ENCODE measurements at places on chromosomes 2 and 18.

DNA sequence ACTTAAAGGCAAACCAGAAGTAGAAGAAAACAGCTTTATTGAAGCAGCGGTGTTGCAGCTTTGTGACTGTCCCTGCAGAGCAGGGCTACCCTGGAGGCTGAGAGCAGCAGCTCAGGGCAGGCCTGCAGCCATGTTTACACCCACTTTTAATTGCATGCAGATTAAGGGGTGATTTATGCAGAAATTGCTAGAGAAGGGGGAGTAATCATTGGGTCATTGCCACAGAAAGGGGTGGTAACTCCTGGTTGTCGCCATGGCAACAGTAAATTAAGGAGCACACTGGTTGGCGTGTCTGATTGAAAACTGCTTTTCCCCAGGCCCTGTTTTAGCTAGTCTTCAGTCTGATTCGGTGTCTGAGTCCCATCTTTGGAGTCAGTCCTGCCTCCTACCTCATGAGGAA is 195.4 kb upstream of the HDAC4 start:
- H3K27me3 ChIP-seq = no peaks in the 10 kb centered on the region
- no peak for DNase-seq
- H3K36me3 ChIP-seq = no peaks in the 10 kb centered on the region
- no peak overlapping the region for H3K4me3 ChIP-seq
- H3K4me1 ChIP-seq = no peaks in the 10 kb centered on the region
- H3K27ac ChIP-seq = no peak overlapping the region

DNA sequence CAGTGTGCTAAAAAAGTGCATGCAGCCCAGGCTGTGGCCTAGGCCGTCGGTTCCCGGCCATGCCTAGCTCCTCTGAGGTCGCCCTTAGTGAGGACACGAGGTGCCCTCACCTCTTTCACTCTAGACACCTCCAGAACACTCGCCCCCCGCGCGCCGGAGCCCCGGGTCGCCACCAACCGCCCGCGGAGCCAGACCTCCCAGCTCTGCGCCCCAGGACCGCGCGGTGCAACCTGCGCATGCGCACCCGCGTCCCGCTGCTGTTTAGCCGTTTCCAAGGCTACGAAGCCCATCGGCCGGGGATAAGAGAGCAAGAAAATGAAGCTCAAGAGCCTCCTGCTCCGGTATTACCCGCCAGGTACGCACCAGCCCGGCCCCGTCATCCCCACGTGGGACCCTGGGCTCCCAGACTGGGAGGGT is at the start of gene DAW1:
Gene DAW1, plus strand, starts transcription at position 257 of the 417 bp plus-strand sequence. Its CDS starts 59 bp downstream, at position 316.
- DNase-seq = peak; percentile 73
- H3K4me3 ChIP-seq = peak within 1 kb of the TSS; percentile 56
- peaks cover 37% of the 10 kb centered on the region for H3K4me1 ChIP-seq
- H3K27ac ChIP-seq = peak within 1 kb of the TSS; percentile 88

DNA sequence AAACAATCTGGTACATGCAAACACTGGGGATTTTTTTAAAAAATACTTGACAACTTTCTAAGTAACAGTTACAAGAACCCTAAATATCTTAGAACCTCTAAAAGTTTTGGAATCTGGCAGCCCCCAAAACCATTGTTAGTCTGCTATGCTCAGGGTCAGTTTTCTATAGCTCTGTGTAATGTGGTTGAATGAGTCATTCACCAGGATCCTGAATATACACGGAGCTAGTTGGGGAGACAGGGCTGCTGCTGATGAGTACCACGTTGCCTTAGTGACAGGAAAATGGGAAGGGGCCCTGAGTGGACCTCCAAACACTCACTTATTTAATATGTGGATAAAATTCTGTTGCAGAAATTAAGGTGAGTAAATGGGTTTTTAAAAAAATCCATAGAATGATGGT is 36.9 kb upstream of the TANC1 start:
- no peaks in the 10 kb centered on the region for H3K36me3 ChIP-seq
- H3K27ac ChIP-seq = no peak overlapping the region
- DNase-seq = no peak
- peaks cover 11% of the 10 kb centered on the region for H3K4me1 ChIP-seq

GRCh38 chr2:201915446-201915845 is 109.1 kb downstream of the CDK15 start:
- H3K36me3 ChIP-seq = no peaks in the 10 kb centered on the region
- no peak overlapping the region for H3K4me3 ChIP-seq
- H3K27me3 ChIP-seq = no peaks in the 10 kb centered on the region
- DNase-seq = no peak

- no peaks in the 10 kb centered on the region for H3K36me3 ChIP-seq
- peak; percentile 2 for DNase-seq
- no peak overlapping the region for H3K4me3 ChIP-seq
- H3K27ac ChIP-seq = no peak overlapping the region
Observed at GRCh38 chr2:237541243-237541642, 25.1 kb upstream of the PRLH start.

- H3K27ac ChIP-seq = no peak overlapping the region
- H3K36me3 ChIP-seq = no peaks in the 10 kb centered on the region
Observed at GRCh38 chr2:127536707-127537541, 1.4 kb downstream of the MYO7B start.

DNA sequence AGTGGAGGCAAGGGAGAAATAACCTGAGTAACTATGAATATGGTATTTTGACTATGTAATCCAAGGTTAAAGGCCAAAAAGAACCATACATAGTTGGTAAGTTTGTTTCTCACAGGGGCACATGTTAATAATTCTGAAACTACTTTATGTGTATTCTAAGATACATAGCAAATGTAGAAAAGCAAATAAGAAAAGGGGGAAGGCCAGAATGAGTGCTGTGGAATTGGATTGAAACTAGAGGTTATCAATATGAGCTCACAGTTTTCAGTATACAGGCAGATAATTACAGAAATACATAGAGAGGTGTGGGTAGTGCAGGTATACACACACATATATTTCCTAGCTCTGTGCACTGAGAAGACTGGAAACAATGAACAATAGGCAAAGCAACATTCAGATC is 13.7 kb downstream of the INO80C start:
- DNase-seq = no peak
- H3K4me1 ChIP-seq = peaks cover 49% of the 10 kb centered on the region
- H3K36me3 ChIP-seq = no peaks in the 10 kb centered on the region
- no peaks in the 10 kb centered on the region for H3K27me3 ChIP-seq
- H3K4me3 ChIP-seq = no peak overlapping the region

- H3K4me1 ChIP-seq = peaks cover 5% of the 10 kb centered on the region
- no peak for DNase-seq
- no peaks in the 10 kb centered on the region for H3K27me3 ChIP-seq
Observed at GRCh38 chr2:71045865-71046548, 22.4 kb upstream of the NAGK start.

GRCh38 chr18:49226243-49227000 is 234.0 kb downstream of the DYM start:
- no peaks in the 10 kb centered on the region for H3K36me3 ChIP-seq
- H3K27me3 ChIP-seq = no peaks in the 10 kb centered on the region
- H3K4me1 ChIP-seq = no peaks in the 10 kb centered on the region
- H3K4me3 ChIP-seq = no peak overlapping the region
- H3K27ac ChIP-seq = no peak overlapping the region
- DNase-seq = no peak

DNA sequence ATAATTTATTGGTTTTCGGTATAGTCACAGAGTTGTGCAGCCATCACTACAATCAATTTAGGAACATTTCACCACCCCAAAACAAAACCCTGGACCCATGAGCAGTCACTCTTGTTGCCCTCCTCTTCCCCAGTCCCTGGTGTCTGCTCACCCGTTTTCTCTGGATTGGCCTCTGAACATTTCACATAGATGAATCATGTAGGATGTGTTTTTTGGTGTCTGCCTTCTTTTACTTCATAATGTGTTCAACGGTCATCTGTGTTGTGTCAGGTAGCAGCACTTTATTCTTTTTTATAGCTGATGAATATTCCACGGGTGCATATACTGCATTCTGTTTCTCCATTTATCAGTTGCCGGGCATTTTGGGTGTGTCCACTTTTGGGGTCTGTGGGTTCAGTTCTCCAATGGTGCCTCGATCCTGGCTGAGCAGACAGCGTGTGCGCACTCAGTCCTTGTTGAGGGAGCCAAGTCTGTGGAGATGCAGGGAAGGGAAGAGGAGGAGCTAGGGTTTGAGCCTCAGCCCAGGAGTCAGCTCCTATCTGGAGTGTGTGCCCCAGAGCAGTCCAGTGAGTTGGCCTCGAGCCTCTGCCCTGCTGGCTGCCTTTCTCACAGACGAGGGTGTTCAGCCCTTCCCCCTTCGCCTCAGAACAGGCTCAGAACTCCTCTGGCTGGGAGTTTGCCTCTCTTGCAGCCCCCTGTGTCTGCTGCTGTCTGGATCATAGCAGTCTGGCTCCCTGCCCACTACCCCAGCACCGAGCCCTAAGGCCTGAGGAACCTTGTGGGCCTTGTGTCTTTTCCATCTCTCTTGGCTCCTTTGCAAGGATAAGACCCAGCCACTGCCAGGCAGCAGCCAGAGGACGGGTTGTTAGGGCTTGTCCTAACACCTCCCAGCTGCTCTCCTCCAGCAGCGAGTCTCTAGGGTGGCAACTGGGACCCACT is 18.0 kb downstream of the C2orf74 start:
- H3K27ac ChIP-seq = peak overlapping the region; percentile 32
- DNase-seq = no peak
- peaks cover 1% of the 10 kb centered on the region for H3K36me3 ChIP-seq
- peaks cover 16% of the 10 kb centered on the region for H3K4me1 ChIP-seq

- H3K27me3 ChIP-seq = no peaks in the 10 kb centered on the region
- no peaks in the 10 kb centered on the region for H3K36me3 ChIP-seq
- no peak overlapping the region for H3K4me3 ChIP-seq
- H3K27ac ChIP-seq = peak overlapping the region; percentile 66
- DNase-seq = peak; percentile 88
Observed at GRCh38 chr2:152200565-152201465, 25.3 kb upstream of the STAM2 start.

- no peak for DNase-seq
- no peaks in the 10 kb centered on the region for H3K36me3 ChIP-seq
- H3K4me1 ChIP-seq = peaks cover 18% of the 10 kb centered on the region
- no peaks in the 10 kb centered on the region for H3K27me3 ChIP-seq
- no peak overlapping the region for H3K4me3 ChIP-seq
Observed at GRCh38 chr2:200592406-200593075, 6.7 kb downstream of the AOX1 start.

GRCh38 chr2:66679442-66679841 is 244.5 kb downstream of the MEIS1 start:
- H3K27me3 ChIP-seq = no peaks in the 10 kb centered on the region
- no peak overlapping the region for H3K4me3 ChIP-seq
- no peak overlapping the region for H3K27ac ChIP-seq
- H3K36me3 ChIP-seq = no peaks in the 10 kb centered on the region
- H3K4me1 ChIP-seq = no peaks in the 10 kb centered on the region
- DNase-seq = no peak

- no peaks in the 10 kb centered on the region for H3K27me3 ChIP-seq
- no peak overlapping the region for H3K4me3 ChIP-seq
- no peak for DNase-seq
- H3K27ac ChIP-seq = peak overlapping the region; percentile 96
- peaks cover 40% of the 10 kb centered on the region for H3K4me1 ChIP-seq
Observed at GRCh38 chr2:8575038-8575833, 106.6 kb upstream of the ID2 start.

- H3K27me3 ChIP-seq = no peaks in the 10 kb centered on the region
- no peak for DNase-seq
- H3K4me3 ChIP-seq = no peak overlapping the region
- no peaks in the 10 kb centered on the region for H3K4me1 ChIP-seq
- H3K36me3 ChIP-seq = no peaks in the 10 kb centered on the region
- no peak overlapping the region for H3K27ac ChIP-seq
Observed at GRCh38 chr18:52370841-52371240, 30.8 kb downstream of the DCC start.

- H3K4me3 ChIP-seq = no peak overlapping the region
- DNase-seq = no peak
- H3K36me3 ChIP-seq = no peaks in the 10 kb centered on the region
- no peak overlapping the region for H3K27ac ChIP-seq
- H3K27me3 ChIP-seq = no peaks in the 10 kb centered on the region
- H3K4me1 ChIP-seq = peaks cover 19% of the 10 kb centered on the region
Observed at GRCh38 chr2:170481201-170481600, 233.9 kb upstream of the SP5 start.

DNA sequence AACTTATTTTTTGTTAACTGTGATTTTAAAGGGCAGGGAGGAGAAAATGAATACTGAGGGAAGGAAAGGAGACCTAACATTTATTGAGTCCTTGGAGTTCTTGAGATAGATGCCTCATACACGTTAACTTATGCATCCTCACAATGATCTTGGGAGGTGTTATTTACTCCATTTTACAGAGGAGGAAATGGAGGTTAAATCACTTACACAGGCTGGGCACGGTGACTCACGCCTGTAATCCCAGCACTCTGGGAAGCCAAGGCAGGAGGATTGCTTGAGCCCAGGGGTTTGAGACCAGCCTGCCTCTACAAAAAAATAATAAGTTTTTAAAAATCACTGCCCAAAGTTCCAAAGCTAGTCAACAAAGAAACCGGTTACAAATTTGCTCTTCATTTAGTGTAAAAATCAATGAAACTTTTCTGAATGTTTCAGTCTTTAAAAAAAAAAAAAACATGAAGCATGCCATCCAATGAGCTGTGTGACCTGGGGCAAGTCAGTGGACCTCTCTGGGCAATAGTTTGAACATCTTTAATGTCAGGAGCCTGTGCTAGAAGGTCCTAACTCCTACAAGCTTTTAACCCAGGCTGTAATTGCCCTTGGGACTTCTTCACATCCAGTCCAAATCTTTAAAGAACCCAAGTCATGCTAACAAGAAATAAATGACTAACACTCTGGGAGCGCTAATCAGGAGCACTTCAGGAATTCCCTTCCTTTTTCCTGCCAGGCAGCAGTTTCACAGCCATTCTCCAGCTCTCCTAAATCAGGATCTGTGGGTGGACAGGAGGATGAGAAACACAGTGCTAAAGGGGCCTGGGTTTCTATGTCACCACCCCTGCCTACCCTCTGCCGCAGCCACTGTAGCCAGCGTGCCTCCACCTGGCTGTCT is 176.4 kb downstream of the TMEM247 start:
- no peak for DNase-seq
- no peaks in the 10 kb centered on the region for H3K27me3 ChIP-seq
- no peaks in the 10 kb centered on the region for H3K4me1 ChIP-seq
- no peaks in the 10 kb centered on the region for H3K36me3 ChIP-seq
- H3K4me3 ChIP-seq = no peak overlapping the region

- H3K4me1 ChIP-seq = no peaks in the 10 kb centered on the region
- DNase-seq = no peak
- H3K27ac ChIP-seq = no peak overlapping the region
Observed at GRCh38 chr2:12341920-12342319, 374.8 kb upstream of the TRIB2 start.

GRCh38 chr2:116411211-116411610 is 1403.3 kb upstream of the DDX18 start:
- no peak for DNase-seq
- H3K27me3 ChIP-seq = no peaks in the 10 kb centered on the region
- no peaks in the 10 kb centered on the region for H3K4me1 ChIP-seq
- no peak overlapping the region for H3K27ac ChIP-seq

DNA sequence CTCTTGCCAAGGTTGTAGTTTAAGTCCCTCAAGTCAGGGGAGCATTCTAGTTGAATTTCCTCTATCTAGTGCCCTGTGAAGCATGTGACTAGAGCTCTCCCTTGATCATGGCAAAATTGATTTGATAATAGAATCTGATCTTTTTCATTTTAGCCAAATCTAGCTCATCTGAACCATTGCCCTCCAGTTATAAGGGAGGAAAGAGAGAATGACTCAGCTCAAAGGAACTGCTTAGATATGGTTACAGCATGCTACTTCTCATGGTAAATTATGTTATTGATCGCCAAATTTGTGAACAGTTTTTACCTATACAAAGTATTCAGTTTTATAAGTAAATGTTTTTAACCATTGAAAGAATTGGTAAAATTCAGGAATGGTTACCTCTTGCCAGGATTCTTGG is 100.8 kb downstream of the GPR39 start:
- H3K27me3 ChIP-seq = no peaks in the 10 kb centered on the region
- no peak overlapping the region for H3K4me3 ChIP-seq
- no peak overlapping the region for H3K27ac ChIP-seq

GRCh38 chr2:26723991-26724750 is 31.6 kb downstream of the KCNK3 start:
- H3K4me1 ChIP-seq = peaks cover 22% of the 10 kb centered on the region
- no peak overlapping the region for H3K4me3 ChIP-seq
- H3K27me3 ChIP-seq = no peaks in the 10 kb centered on the region
- H3K36me3 ChIP-seq = no peaks in the 10 kb centered on the region
- no peak overlapping the region for H3K27ac ChIP-seq
